ENCODE measurements at places on chromosomes 5 and 9.

DNA sequence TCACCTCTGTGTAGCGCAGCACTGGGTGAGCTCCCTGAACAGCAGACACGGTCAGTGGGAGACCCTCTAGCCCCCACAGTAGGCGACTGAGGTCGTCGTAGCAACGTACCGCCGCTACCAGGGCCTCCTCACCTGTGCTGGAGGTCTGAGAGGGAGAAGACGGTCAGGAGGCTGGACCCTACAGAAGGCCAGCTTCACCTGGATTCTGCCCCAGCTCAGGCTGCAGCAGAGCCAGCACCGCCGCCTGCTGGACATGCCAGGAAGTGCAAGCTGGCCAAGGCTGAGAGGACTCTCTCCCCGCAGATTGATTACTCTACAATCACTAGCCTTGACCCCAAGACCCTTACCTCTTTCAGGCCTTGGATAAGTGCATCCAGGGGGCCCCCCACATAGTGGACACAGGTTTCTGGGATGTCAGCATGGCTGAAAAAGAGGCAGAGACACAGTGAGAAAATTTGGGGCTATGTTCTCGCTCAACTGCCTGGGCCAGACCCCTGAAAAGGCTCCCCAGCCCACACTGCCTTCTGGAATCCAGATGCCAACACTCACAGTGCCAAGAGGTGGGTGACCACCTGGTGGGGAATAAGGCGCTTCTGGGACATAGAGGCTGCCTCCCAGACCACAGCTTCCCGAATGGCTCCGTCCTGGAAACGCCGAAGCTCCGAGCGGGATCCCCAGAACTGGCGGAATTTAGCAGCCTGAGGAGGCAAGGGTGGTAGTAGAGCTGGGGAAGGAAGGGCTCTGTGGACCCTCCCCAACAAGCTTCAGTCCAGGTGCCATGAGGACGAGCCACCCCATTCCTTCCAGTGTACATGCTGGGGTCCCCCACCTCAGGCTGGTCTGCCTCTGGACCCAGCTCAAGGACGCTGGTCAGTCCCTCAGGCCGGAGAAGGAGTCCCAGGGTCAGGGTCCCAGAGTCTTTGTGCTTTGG, 6.9 kb downstream of the NOL6 start:
- peak; percentile 41 for DNase-seq

DNA sequence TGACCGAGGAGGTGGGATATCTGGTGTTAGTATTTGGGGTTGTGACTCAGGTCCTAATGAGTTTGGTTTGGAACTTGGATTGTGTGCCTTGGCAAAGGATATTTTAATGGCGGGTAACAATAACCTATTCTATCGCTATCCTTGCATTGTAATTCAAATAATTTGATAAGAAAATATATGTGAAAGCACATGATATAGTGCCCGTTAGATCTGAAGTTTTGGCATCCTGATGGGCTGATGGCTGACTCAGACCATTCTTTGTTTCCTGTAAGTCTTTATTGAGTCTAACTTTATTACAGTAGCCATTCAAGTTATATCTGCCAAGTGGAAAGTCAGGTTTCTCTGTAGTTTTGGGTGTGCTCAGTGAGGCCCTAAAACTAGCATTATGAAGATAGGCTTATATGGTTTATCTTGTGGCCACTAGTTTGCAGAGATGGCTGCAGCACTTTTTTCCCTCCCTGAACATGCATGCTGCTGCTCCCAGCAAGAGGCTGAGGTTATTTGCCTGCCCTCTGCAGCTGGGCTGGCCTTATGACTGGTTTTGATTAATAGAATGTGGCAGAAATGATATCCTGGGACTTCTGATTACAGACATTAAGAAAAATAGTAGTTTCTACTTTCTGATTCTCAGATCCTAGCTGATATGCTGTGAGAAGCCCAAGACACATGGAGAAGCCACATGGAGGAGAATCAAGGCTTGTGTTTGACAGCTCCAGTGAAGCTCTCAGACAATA, 46.6 kb downstream of the CFAP95 start:
- DNase-seq: no peak

- DNase-seq: no peak
Observed at GRCh38 chr5:66494437-66494836, 101.8 kb upstream of the MAST4 start.

GRCh38 chr5:27814983-27815382, 776.6 kb upstream of the CDH9 start:
- DNase-seq: no peak

GRCh38 chr9:133794016-133794760, 56.0 kb upstream of the SARDH start:
- no peak for DNase-seq

- DNase-seq: no peak
Observed at GRCh38 chr9:132059361-132059760, 20.3 kb downstream of the MED27 start.

DNA sequence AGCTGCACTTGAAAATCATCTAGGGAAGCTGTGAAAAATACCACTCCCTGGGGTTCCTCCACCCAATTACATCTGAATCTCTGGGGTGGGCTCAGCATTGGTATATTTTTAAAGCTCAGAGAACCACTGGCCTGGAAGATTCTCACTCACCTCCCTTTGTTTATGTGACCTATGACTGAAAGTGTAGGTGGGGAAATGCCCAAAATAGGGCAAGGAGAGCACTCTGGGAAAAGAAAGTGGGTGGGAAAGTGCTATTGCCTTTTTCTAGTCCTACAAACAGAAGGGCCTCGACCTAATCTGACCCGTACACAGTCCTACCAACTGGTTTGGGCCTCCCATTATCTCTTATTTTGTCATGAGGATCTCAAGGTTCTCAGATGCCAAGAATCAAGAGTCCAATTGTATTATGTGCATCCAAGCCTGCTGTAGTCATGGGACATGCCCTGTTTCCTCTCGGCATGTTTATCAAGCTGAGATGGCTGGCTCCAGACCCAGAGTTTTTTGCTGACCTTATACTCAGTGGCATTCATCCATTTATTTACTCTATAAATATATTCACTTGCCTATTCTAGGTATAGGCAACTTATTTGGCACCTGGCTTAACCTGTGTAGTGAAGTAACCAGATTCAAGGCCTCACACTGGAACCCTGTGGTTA, 483.7 kb downstream of the ENC1 start:
- no peak for DNase-seq

DNA sequence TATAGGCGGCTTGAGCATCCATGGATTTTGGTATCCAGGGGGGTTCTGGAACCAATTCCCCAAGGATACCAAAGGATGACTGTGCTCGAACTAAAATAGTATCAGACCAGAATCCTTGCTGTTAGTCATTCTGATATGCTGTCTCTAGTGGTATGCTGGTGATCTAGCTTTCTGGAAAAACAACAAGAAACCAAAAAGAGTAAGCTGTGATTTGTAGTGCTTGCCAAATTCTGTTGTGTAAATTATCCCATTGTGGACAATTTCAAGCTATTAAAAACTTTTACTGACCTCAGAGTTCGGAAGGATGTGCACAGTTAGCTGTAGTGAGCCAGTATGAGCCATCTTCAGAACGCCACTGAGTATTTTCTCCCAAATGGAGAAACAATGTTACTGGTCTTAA, 99.0 kb upstream of the FBN2 start:
- no peak for DNase-seq

All from T-helper 22 cell (primary cell).